GM18507 (cell line): ENCODE measurements at places on chromosomes 1 and 21.
A peak's percentile ranks its signal among the peaks of the same experiment; 100 is the strongest.

GRCh38 chr1:73662526-73662925 is 535.5 kb downstream of the LRRIQ3 start:
- DNase-seq: no peak

- DNase-seq: no peak
Observed at GRCh38 chr1:200354243-200354642, 55.6 kb downstream of the ZNF281 start.

DNA sequence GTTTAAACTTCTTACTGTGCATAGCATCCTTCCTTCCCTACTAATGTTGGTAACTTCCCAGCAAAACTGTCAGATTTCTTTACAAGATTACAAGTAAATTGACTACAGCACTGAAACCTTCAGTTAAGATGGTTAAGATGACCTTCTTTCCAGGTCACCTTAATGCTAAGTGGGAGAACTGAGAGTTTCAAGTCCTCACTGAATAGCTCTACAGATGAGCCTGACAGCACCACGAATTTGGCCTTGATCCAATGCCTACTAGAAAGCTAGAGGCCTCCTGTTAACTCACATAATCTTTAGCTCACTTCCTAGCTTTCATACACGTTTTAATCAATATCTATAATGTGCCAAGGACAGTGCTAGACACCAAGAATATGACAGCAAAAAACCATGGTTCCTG is 276.0 kb upstream of the PLD5 start:
- no peak for DNase-seq

DNA sequence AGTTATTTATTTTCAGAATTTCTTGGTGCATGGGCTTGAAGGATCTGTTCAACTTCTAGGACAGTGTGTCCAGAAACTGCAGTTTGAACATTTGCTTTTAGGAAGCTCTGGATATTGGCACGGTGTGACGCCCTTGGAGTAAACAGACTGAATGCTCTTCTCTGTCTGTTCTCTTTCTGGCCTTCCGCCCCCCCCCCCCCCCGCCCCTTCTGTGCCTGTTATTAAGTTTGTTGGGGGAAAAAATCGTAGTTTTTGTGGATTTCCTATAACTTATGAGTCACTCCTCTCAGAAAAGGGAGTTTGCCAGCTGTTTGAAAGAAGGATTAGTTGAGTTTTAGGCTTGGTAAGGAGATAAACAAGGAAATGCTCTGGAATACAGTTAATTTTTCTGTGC is 1.2 kb downstream of the KCTD3 start:
- no peak for DNase-seq

DNA sequence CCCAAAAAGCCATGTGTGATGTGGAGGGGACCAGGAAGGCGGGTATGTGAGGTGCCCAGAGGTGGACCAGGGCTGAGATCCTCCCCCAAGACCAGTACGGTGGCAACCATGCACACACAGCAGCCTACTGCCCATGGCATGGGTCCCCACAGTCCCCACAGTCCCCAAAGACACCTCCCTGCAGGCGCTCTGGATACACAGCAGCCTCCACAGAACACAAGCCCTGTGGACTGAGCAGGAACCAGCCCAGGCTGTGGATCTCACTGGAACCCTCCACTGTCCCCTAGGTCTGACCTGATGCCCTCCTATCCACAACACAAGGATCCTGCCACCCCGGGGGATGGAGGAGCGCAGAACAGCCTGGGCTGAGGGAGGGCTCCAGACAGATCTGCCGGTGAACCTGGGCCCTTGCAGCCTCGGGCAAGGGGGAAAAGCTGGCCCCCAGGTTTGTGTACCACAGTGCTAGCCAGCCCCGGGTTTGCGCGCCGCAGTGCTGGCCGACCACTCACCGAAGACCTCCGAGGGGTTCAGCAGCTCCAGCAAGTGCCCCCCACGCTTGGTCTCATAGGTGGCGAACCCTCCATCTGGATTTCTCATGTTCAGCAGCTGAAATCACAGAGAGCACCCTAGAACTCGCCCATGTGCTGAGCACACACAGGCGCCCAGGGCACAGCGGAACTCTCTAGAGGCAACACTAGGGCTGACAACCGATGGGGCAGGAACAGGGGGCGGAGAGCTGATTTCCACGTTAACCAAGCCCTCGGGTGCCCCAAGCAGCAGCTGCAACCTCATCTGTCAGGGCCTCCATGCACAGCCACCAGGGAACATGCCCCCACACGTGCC is 22.1 kb upstream of the SPATC1L start:
- no peak for DNase-seq

DNA sequence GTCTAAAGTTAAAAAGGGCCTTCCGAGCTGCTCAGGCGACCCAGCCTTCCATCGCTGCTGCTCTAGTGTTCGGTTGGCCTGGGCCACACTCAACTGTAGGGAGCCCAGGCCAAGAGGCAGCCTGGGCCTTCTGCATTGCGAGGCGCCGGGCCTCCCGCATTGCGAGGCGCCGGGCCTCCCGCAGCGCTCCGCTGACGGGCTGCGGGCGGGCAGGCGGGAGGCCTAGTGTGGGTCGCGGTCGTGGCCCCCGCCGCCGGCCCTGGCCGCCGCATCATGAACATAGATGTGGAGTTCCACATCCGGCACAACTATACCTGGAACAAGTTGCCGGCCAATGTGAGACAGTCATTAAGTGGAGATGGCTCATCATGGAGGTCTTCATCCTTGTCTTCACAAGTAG is 48.3 kb downstream of the PPIAL4G start:
- DNase-seq: no peak

GRCh38 chr1:67580691-67581403 is 104.2 kb upstream of the GADD45A start:
- no peak for DNase-seq

- no peak for DNase-seq
Observed at GRCh38 chr1:7491818-7492173, 279.3 kb upstream of the VAMP3 start.

DNA sequence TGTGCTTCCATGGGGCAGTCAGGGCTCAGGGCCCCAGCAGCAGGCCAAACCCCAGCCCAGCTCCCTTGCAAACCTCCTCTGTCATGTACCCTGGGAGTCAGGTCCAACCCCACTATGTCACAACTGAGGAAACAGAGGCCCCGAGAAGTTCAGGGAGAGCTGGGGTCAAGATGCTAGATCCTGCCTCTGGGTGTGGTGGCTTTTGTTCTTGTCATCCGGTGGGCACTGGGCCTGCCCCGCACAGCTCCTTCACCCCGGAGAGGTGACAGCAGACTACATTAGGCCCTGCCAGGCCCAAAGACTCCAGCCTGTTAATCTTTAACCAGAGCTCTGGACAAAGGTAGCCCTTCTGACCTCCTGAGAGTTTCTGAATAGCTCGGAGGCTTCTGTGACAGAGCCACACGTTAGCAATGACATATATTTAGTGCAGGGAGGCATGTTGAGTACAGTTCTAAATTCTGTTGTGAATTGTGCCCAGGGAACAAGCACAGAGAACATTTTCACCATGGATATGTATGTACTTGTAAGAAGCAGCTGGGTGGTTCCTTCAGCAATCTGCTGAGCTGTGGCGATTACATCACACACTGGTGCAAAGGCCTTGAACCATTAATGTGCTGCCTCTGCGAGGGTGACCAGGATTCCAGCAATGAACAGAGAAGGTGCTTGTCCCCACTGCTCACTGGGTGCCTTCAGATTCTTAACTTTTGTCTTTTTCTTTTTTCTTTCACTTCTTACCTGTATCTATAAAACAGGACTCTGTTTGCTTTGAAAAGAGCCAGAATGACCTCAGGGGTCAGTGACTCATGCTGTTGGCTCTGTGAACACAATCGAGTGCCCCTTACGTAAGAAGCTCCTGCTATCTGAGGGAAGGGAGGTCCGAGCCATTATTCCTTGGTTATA is 102.8 kb downstream of the RHOU start:
- DNase-seq: peak; percentile 20

DNA sequence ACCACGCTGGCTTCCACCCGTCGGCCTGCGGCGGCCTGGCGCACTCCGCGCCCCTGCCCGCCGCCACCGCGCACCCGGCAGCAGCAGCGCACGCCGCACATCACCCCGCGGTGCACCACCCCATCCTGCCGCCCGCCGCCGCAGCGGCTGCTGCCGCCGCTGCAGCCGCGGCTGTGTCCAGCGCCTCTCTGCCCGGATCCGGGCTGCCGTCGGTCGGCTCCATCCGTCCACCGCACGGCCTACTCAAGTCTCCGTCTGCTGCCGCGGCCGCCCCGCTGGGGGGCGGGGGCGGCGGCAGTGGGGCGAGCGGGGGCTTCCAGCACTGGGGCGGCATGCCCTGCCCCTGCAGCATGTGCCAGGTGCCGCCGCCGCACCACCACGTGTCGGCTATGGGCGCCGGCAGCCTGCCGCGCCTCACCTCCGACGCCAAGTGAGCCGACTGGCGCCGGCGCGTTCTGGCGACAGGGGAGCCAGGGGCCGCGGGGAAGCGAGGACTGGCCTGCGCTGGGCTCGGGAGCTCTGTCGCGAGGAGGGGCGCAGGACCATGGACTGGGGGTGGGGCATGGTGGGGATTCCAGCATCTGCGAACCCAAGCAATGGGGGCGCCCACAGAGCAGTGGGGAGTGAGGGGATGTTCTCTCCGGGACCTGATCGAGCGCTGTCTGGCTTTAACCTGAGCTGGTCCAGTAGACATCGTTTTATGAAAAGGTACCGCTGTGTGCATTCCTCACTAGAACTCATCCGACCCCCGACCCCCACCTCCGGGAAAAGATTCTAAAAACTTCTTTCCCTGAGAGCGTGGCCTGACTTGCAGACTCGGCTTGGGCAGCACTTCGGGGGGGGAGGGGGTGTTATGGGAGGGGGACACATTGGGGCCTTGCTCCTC is 1.9 kb downstream of the OLIG2 start:
- no peak for DNase-seq

DNA sequence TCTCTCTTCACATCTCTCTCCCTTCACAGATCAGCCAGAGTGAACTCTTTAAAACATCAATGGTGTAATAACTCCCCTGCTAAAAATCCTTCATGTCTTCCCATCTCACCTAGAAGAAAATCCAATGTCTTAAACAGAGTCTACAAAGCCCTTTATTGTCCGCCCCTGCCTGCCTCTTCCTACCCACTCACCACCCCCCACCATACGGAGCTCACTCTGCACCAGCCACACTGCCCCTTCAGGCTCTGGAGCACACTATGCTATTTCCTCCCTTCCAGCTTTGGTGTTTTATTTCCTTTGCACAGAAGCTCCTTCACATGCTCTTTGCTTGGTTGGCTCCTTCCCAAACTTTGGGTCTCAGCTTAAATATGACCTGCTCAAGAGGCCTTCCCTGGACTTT is 10.2 kb downstream of the CAMK1G start:
- no peak for DNase-seq
